ENCODE measurements at places on chromosomes 3 and 15. TPM values are rescaled to one million over a fixed set of nuclear protein-coding genes. Genes with fewer than 3 reads are reported as not detected.

Gene TF
- total RNA-seq: under 0.01 TPM

Gene COX5A
- 64.3 TPM for total RNA-seq

Gene CMC1
- total RNA-seq: 4.6 TPM

Gene KIF7
- 3.9 TPM for total RNA-seq

Gene C3orf22
- total RNA-seq: not detected

Gene GOLIM4
- total RNA-seq: 38.7 TPM

Gene CGGBP1
- total RNA-seq: 68.6 TPM

Gene MB21D2
- 4.6 TPM for total RNA-seq
